ENCODE measurements at places on chromosomes 1 and 21.

DNA sequence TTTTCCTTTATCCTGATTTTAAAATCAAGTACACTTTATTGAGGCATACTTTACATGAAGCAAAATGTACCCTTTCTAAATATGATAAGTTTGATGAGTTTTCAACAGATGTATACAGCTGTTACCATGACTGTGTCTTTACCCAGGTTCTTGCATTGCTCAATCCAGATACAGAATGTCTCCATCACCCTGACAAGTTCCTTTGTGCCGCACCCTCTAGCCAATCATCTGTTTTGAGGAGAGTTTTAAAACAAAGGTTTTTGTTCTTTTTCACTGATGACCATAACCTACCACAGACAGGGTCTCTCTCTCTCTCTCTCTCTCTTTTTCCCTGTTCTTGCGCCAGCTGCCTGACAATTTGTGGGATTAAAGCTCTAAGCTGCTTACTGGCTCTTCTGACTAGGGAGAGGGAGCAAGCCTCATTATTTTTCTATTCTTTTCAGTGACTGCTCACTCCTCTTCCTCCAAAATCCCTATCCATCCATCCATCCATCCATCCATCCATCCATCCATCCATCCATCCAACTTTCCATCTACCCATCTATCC, 1.2 kb upstream of the KCNE1 start:
- DNase-seq = no peak

DNA sequence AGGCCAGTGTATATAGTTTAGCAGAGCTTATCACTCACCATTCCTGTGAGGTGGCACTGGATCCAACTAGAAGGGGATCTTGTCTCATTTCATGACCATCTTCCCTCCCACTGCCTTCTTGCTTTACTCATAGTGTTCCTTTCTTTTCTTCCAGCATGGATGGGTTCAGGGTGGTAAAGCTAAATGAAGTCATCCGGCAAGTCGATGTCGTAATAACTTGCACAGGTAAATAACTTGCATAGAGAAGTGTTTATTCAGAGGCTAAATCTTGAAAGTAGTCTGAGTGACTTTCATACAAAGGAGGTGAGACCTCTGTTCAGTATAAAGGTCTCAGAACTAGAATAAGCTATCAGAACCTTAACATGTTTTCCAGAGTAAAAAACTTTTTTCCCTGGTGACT, 16.6 kb upstream of the STRIP1 start:
- no peak for DNase-seq

- DNase-seq = no peak
Observed at GRCh38 chr1:85396194-85396593, 68.8 kb downstream of the DDAH1 start.

- no peak for DNase-seq
Observed at GRCh38 chr1:53288002-53288789, 39.7 kb downstream of the LRP8 start.

DNA sequence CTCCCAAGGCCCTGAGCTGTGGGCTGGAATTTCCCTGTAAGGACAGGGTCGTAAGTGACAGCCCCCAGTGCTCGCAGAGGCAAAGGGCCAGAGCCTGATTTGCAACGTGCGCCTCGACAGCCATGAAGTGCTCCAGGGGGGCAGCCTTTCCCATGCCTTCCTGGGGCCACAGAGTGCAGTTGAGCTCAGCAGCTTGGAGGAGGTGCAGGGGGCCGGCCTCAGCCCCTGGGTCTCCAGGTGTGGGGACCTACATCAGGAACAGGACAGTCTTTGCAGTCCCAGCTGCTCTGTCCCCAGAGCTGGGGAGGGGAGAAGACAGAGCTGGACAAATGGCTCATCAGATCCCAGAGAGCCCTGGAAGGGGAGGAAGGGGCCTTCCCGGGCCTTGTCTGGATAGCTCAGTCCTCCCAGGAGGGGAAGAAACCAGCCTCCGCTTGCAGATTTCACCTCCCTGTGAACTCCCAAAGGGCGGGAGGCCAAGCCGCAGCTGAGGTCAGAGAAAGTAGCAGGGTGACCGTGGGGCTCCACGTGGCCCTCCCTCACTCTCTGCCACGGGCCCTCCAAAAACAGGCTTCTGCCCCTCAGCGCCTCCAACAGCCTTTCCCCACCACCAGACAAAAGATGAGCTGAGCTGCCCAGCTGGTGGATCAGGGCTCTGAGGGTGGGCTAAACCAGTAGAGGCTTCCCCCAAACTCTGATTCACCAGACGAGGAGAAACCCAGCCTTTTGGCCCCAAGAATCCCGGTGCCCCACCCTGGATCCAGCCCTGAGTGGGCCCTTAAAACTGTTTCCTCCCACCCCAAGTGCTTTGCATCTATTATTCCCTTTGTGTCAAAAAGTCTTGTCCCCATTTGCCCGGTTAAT, 76.5 kb downstream of the DHRS3 start:
- DNase-seq = no peak

- DNase-seq = no peak
Observed at GRCh38 chr1:66489972-66490601, 43.9 kb upstream of the SGIP1 start.

GRCh38 chr1:72280711-72281110, 1.6 kb downstream of the NEGR1 start:
- DNase-seq = no peak

GRCh38 chr1:162386292-162387225, 5.0 kb downstream of the C1orf226 start:
- DNase-seq = no peak

DNA sequence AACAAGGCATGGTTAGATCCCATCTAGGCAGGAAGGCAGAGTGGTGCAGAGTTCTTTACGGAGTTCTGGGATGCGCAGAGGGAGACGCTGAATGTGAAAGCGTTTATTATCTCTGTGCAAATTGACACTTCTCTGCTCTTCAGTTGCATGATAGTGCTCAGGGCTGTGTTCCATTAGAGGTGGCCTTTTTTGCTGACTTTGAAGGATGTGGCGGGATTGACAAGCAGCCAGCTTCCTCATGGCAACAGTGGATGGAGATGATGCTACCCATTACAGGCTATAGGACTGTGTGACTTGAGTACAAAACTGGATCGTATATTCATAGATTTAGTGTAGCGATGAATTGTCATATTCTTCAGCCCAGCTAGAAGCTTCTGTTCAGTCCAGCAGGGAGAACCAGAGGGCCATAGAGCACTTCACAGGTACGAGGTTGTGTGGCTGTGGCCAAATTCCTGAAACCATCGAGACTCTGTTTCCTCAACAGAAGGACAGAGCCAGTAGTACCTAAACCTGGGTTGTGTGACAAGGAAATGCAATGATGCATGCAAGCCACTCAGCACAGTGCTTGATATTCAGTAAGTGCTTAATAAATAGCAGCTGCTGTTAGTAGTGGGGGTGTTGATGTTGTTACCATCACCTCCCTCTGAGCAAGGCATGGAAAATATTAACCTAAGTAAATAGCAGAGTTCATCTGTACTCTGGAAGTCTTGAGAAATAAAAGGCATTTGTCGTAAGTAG, 430.0 kb upstream of the KAZN start:
- DNase-seq = no peak

DNA sequence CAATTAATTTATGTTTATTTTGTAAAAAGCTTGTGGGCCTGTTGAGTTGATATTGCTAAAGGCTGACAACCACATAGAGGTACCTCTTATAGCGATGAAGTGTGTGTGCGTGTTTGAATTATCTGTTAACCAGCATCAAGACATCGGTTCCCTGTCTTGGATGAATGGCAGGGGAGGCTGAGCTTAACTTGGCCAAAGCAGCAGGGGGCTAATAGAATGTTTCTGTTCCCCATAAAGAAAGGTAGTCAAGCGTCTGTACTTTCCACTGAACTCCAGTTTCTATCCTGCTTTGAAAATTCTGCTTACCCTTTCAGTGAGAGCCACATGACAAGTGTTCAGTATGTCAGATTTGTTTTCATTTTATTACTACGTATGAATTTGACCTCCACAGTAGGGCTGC, 63.0 kb downstream of the ROR1 start:
- DNase-seq = no peak

GRCh38 chr1:58988752-58989151, 204.9 kb upstream of the JUN start:
- no peak for DNase-seq
